ENCODE measurements at places on chromosomes 16 and 17.

DNA sequence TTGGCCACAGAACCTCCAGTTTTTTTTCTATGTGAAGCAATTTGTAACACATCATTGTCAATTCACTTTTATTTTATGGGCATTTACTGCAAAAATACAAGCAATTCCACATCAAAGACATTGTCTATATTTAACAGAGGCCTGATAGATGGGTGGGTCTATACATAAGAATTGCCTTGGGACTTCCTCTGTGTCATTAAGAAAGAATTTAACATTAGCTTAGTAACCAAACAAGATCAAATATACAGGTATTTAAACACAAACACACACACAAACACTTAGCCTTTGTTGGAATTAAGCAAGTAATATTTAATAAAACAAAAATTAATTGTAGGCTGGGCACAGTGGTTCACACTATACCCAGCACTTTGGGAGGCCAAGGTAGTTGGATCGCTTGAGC, 4.3 kb upstream of the PITPNC1 start:
- DNase-seq: no peak

DNA sequence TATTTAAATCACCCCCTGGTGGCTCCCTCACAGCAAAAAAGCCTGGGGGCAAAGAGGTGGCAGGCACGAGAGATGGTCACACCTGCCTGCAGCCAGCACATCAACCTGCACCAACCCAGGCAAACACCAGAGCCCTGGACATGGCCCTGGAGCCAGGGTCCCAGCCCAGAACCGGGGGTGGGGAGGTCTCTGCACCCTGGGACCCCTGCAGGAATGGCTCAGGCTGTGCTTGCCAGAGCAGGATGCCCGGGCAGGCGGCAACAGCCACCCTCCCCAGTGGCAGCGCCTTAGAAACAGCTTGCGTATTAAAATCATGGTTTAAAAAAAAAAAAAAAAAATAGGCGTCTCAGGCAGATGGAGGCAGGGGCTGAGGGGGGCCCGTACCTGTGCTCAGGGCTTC, 16.2 kb downstream of the MYBBP1A start:
- DNase-seq: no peak

- no peak for DNase-seq
Measured at GRCh38 chr17:52035336-52035915, 123.1 kb downstream of the CA10 start.

DNA sequence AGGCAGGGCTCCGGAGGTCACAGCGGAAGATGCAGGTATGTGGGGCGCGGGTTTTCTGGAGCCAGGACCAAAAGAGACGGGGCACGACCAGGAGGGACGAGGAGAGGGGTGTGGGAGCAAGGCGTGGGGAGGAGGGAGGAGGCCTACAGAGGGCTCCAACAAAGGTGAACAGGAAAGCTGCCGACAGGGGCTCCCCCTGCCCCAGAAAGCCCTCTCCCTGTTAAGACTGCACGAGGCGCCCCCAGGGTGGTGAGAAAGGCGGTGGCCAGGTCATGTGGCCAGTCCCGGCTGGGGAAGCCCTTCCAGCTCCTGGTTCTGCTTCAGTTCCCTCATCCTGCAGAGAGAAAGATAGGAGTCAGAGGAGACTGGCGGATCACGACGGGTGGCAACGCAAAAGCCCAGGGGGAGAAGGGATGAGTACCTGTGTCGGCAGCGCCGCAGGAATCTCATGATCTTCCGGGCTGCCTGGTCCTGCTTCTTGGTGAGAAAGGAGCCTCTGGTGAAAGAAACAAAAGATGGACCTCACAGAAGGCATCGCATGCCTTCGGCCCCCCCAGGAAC, 949 bp upstream of the SPAG7 start:
- no peak for DNase-seq

GRCh38 chr17:64155751-64156544, 26.0 kb upstream of the ERN1 start:
- DNase-seq: peak; percentile 75

GRCh38 chr17:79039886-79040285, 15.9 kb downstream of the C1QTNF1 start:
- DNase-seq: no peak

GRCh38 chr16:77696149-77696548, 26.2 kb upstream of the NUDT7 start:
- no peak for DNase-seq

- no peak for DNase-seq
Measured at GRCh38 chr16:54199487-54200160, 87.0 kb downstream of the IRX3 start.

DNA sequence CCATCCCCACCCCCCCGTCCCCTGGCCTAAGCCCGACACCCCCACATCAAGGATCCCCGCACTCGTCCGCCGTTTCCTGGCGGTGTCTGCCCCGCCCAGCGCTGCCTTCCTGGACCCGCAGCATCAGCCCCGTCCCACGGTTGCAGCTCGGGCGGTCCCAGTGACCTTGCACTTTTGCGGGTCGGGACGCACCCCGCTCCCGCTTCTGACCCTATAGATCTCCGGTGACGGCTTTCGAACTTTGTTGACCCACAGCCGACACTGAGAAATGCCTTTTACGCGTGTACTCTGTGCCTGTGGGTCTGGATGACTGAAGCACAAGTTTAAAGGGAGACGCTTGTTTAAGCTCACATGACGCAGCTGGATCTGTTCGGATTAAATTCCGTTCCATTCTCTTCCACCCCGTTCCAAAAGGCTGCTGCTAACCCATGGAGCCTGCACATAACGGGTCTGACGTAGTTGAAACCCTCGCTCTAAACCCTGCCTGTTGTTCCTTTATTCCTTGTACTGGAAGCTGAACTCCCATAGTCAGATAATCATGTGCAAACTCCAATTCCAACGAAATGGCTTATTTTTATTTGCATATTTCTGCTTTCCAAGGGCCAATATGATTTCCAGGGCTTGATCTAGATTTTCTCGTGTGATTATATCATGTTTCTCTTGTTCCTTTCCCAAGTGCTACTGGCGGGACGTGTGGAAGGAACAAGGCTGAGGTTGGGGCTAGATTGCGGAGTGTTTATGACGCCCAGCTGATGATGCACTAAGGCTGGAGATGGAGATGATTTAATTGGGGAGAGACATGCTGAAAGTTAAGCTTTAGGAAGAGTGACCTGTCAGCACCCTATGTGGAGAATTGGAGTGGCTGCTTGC, 834 bp downstream of the FLYWCH1 start:
- peak; percentile 29 for DNase-seq

GRCh38 chr17:40533896-40534295, 31.4 kb downstream of the CCR7 start:
- DNase-seq: no peak

DNA sequence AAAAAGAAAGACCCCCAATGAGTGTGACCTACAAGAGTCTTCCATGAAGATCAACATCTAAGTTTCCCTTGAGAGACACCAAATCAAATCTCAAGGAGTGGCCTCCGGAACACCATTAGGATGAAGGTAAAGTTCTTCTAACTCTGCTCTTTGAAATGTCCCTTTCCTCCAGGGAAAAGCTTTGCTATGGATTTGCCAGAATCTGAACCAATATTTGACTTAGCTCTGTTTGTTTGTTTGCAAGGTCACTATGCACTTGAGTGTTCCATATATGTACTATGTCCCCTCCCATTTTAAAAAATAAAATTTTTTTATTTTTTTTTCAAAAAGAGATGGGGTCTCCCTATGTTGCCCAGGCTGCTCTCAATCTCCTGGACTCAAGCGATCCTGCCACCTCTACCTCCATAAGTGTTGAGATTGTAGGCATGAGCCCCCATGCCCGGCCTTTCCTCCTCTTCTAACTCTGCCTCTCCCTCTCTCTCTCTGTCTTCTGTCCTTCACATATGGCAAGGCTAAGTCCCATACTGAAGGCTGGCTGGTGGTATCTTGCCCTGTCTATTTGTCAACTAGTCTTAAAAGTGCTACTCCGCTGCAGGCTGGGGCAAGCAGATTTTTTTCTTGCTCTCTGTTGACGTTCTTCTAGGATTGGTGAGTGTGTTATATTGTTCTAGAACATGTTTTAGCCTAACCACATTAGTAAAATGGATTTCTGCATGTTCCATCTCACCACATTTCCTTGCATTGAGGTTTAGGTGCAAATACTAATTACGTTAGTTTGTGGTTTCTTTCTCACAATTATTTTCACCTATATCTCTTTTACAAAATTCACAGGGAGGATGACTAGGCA, 276.7 kb upstream of the DYNLRB2 start:
- DNase-seq: no peak

- no peak for DNase-seq
Measured at GRCh38 chr16:52680993-52681392, 134.1 kb upstream of the TOX3 start.

DNA sequence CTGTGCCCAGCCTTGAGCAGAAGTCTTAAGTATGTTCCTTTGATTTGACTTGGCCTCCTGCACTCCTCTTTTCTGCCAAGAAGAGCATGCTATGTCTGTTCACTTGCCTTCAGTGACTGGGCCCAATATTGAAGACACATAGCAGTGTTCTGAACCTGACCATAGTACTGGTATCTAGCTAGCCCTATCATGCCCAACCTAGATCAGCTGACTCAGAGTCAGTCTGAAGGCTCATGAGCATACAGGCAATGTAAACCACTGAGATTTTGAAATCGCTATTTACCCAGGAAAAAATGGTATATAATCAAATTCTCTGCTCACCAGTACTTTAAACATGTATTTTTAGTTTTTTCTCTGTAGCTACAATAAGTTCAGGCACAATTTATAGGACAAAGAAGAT, 129.4 kb downstream of the TANC2 start:
- no peak for DNase-seq

DNA sequence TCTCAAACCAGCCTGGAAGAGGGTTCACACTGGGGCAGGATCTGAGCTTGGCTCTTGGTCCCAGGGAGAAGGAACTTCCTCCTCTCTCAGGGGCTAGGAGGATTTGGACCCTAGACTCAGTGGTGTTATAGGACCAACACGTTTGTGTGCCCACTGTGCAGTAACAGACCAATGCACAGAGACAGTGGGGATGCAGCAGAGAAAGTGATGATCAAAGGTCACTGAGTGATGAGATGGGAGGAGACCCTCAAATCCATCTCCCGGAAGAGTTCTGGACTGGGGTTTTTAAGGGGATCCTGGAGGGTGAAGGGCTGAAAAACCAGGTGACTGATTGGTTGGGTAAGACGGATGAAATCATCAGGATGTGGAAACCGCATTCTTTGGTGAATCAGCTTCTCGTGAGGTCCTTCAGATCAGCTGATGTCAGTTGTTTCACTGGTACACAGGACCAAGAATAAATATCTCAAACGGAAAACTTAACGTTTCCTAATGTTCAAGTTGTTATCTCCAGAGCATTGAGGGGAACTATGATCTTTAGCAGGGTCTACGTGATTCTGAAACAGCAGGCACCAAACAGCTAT, 3.3 kb upstream of the VAC14 start:
- no peak for DNase-seq

DNA sequence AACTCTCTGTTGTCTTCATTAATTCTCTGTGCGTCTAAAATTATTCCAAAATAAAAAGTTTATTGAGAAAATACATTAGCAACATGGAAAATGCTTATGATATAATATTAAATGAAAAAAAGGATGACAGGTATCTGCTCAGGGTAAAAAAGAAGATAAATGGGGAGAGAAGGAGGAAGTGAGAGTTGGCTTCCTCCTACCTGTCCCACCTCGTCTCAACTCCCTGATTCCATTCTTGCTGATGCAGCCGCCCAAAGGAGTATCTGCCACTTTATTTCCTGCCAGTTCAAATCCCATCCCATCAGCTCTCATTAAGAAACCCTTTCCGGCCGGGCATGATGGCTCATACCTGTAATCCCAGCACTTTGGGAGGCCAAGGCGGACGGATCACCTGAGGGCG, 72.5 kb upstream of the ALOX12 start:
- DNase-seq: no peak

DNA sequence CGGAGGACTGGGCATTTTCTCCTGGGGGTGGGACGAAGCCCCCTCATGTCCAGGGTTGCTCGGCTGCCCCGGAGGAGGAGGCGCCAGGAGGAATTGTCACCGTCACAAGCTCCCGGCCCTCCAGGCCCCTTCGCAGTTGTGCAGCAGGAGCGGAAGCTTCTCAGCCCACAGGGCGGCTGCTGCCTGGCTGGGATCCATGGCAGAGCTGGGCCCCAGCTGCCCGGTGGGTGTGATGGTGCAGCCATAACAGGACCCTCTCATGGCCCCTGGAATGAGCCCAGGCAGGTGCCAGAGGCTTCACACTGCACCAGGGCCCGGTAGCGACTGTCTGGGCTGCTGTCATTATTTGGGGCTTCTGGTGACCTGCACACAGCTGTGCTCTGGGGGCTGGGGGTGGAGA, 54.9 kb upstream of the GNG13 start:
- DNase-seq: no peak

- peak; percentile 14 for DNase-seq
Measured at GRCh38 chr17:45235416-45236281, 14.0 kb downstream of the FMNL1 start.

- DNase-seq: no peak
Measured at GRCh38 chr17:42289611-42290181, 1.4 kb downstream of the STAT5A start.

DNA sequence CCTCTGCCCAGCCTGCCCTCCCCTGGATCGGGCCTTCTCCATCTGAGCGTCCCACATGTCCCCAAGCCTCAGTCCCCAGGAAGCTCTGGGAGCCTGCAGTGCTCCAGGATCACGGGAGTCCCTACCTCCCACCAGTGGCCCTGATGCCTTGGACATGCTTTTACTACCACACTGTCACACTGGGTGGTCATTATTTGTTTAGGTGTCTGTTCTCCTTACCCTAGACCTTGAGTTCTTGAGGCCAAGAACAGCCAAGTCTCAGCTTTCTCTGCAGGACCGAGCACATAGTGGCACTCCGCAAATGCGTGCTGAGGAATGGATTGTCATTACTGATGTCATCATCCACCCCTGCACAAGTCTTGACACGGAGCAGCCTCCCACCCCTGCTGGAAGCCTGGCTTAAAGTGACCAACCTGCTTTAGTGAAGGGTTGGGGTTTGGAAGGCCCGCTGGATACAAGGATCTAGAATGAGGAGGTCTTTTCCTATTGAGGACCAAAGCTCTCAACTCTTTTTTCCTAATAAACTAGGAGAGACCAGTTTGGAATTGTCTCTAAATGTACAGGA, 132.9 kb upstream of the CRHR1 start:
- DNase-seq: no peak

DNA sequence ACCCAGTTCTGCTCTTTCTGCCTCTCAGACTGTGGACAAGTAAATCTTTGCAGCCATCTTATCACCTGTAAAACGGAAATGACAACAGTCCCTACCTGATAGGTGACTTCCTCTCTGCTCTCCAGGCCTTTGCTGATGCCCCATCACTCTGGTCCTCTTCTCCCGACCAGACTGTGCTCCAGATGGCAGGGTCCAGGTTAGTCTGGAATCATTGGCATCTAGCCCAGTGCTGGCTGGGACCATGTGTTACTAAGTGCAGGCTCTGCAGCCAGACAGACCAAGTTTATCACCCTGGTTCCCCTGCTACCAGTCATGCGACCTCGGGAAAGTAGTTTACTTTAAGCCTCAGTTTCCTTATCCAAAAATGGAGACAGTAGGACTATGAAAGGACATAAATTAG, 1.8 kb upstream of the NUBP1 start:
- no peak for DNase-seq

DNA sequence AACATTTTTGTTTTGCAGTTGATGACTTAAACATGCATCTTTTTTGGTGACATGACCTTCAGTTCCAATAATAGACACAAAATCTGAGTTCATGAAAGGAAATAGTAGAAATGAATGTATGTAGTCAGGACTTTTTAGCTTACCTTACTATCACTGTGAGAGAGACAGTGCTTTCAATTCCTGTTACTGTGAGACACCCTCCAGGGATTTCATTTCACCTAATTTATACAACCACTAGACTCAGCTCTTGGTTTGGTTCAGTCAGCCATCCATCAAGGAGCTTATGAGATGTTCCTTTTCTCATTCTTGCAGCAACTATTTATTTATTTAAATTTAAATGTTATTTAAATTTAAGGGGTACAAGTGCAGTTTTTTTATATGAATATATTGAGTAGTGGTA, 77.9 kb downstream of the MAP2K4 start:
- DNase-seq: no peak
